Type B pancreatic cell (in vitro differentiated cells): ENCODE measurements at places on chromosomes 1 and 21. TPM values are rescaled to one million over a fixed set of nuclear protein-coding genes. Genes with fewer than 3 reads are reported as not detected.
A peak's percentile ranks its signal among the peaks of the same experiment; 100 is the strongest.

- no peak overlapping the region for H3K4me3 ChIP-seq
- peaks cover 5% of the 10 kb centered on the region for H3K4me1 ChIP-seq
- H3K27ac ChIP-seq = no peak overlapping the region
- H3K27me3 ChIP-seq = no peaks in the 10 kb centered on the region
Measured at GRCh38 chr1:115951560-115951959, 24.8 kb upstream of the SLC22A15 start.

DNA sequence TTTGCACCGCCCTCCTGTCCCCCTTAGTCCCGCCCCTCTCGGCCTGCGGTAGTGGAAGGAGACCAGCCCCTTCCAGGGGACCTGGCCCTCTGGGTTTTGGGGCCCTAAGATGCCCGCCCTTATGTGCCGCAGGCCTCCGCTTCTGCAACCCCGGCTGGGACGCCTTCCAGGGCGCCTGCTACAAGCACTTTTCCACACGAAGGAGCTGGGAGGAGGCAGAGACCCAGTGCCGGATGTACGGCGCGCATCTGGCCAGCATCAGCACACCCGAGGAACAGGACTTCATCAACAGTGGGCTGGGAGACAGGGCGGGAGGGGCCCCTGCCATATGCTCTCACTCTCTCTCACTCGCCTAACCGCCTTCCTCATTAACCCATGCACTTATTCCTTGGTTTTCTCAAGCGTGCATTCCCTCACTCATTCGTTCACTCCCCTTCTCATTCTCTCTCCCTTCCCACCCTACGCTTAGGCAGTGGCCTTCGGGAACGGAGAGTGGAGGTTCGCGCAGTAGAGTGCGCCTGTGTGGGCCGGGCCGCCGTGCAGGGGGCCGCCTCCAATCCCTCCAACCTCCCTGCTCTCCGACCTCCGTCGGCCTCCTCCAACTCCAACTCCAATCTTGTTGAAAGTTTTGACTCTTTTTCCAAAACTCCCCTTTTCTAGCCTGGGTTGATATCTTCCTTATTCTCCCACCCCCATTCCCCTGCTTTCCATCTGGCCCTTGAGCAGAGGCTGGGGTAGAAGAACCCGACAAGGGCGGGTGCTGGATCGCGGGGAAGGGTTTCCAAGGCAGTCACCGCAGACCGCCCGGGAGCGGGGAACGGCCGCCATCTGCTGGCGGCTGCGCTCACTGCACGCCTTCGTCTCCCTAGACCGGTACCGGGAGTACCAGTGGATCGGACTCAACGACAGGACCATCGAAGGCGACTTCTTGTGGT, 15.2 kb downstream of the BCAN start:
- H3K4me1 ChIP-seq = peaks cover 36% of the 10 kb centered on the region
- peak overlapping the region; percentile 74 for H3K4me3 ChIP-seq
- H3K27me3 ChIP-seq = peaks cover 76% of the 10 kb centered on the region
- H3K27ac ChIP-seq = no peak overlapping the region

- H3K4me3 ChIP-seq = no peak overlapping the region
- H3K27me3 ChIP-seq = no peaks in the 10 kb centered on the region
- no peaks in the 10 kb centered on the region for H3K36me3 ChIP-seq
- DNase-seq = peak; percentile 91
- no peak overlapping the region for H3K27ac ChIP-seq
Measured at GRCh38 chr1:116485071-116485735, 85.6 kb downstream of the CD58 start.

GRCh38 chr1:62508187-62508758, 71.4 kb downstream of the USP1 start:
- no peak for DNase-seq
- no peaks in the 10 kb centered on the region for H3K4me1 ChIP-seq
- H3K27me3 ChIP-seq = no peaks in the 10 kb centered on the region
- no peak overlapping the region for H3K27ac ChIP-seq
- H3K4me3 ChIP-seq = no peak overlapping the region
- H3K36me3 ChIP-seq = peaks cover 15% of the 10 kb centered on the region

- no peaks in the 10 kb centered on the region for H3K27me3 ChIP-seq
- H3K4me1 ChIP-seq = peaks cover 46% of the 10 kb centered on the region
- peaks cover under 1% of the 10 kb centered on the region for H3K36me3 ChIP-seq
- peak overlapping the region; percentile 90 for H3K27ac ChIP-seq
Measured at GRCh38 chr21:41751611-41752011, 15.2 kb downstream of the RIPK4 start.

DNA sequence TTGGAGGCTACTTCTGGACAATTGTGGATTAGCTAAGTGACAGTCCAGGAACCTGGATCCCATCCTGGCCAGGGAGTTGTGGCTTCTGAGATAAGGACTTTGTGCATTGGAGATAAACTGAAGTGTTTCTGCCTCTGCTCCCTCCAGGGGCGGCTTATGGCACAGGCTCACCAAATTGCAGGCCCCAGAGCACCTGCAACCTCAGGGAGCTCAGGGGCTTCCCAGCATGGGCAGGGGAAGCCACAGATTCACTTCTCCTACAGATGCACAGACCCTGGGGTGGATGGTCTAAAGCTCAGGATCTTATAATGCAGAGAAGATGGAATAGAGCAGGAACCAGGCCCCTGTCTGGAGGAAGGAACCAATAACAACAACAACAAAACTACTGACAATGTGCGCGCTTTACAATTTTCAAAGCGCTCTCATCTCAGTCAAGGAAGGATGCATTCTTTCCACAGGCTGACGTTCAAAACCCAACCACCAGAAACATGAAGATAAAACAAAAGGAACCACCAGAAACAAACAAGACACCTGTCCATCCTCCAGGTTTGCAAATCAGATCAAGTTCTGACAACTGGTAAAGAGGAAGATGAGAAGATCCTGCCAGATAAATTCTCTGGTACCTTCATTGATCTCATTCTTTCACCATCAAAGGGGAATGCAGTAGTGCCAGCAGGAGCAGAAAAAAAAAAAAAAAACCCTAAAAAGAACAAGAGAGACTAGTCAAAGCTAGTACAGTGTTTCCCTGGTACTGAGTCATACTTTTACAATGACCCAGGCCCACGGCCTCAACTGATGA, 121.0 kb upstream of the IRF2BP2 start:
- H3K4me3 ChIP-seq = no peak overlapping the region
- H3K27me3 ChIP-seq = no peaks in the 10 kb centered on the region
- H3K4me1 ChIP-seq = peaks cover 71% of the 10 kb centered on the region
- DNase-seq = no peak
- H3K27ac ChIP-seq = peak overlapping the region; percentile 52
- no peaks in the 10 kb centered on the region for H3K36me3 ChIP-seq

TFF1 gene
- total RNA-seq = 42.6 and 136 TPM in 2 replicates

SLC6A9 gene
- total RNA-seq = 21.0 and 27.0 TPM in 2 replicates
